ENCODE measurements at places on chromosomes 4 and X.
A peak's percentile ranks its signal among the peaks of the same experiment; 100 is the strongest.

GRCh38 chr4:83080561-83080960 lies 34.0 kb downstream of the PLAC8 start:
- no peak for DNase-seq

GRCh38 chrX:72062916-72063315 lies 68.8 kb downstream of the RTL5 start:
- DNase-seq, result no peak

DNA sequence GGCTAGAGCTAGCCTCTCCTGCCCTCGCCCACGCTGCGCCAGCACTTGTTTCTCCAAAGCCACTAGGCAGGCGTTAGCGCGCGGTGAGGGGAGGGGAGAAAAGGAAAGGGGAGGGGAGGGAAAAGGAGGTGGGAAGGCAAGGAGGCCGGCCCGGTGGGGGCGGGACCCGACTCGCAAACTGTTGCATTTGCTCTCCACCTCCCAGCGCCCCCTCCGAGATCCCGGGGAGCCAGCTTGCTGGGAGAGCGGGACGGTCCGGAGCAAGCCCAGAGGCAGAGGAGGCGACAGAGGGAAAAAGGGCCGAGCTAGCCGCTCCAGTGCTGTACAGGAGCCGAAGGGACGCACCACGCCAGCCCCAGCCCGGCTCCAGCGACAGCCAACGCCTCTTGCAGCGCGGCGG lies at the start of gene AR:
Gene AR (plus strand): TSS at position 204 of the 400 bp plus-strand sequence. CDS start 1,126 bp downstream, outside the sequence.
- DNase-seq, result no peak

- no peak for DNase-seq
Measured at GRCh38 chr4:158777423-158778155, 8.8 kb downstream of the FNIP2 start.

DNA sequence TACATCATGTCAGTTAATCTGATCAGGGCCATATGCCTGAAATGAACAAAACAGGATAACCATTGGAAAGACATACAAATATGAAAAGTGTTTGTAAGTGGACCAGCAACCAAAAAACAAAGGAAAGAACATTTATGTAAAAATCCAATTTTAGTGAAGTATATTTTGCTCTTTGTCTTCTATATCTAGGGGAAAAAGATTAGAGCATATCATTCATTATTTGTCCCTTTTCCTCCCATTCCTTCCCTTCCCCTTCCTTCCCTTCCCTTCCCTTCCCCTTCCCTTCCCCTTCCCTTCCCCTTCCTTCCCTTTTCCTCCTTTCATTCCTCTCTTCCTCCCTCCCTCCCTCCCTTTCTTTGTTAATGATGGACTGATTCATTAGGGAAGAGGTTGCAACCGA lies 1.8 kb upstream of the GNRHR start:
- DNase-seq, result no peak

DNA sequence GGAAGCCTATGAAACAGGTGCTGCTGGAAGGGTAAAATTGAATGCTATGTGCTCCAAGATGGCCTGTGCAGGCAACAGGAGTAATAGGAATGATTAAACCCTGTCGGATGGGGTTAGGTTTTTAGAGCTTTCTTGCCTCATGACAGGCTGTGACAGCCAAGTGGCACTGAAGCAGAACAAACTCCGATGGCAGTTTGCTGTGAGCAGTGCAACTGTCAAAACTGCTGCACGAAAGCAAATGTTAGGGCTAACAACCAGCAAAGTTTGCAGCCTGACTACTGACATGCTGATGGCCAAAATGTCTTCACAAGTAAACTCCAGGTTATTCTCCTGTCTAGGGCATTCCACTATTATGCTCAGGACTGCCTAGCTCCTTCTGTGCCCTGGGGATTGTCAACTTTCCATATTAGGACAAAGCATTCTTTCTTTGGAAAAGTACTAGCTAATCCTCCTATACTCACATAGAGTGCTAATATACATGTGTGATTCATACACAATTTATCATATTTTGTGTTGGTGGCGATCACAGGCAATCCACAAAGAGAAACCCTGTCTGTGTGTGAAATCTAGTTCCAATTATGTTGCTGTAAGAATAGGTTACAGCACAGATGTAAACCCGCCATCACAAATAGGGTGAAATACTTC lies 486.6 kb upstream of the TENM3 start:
- no peak for DNase-seq

DNA sequence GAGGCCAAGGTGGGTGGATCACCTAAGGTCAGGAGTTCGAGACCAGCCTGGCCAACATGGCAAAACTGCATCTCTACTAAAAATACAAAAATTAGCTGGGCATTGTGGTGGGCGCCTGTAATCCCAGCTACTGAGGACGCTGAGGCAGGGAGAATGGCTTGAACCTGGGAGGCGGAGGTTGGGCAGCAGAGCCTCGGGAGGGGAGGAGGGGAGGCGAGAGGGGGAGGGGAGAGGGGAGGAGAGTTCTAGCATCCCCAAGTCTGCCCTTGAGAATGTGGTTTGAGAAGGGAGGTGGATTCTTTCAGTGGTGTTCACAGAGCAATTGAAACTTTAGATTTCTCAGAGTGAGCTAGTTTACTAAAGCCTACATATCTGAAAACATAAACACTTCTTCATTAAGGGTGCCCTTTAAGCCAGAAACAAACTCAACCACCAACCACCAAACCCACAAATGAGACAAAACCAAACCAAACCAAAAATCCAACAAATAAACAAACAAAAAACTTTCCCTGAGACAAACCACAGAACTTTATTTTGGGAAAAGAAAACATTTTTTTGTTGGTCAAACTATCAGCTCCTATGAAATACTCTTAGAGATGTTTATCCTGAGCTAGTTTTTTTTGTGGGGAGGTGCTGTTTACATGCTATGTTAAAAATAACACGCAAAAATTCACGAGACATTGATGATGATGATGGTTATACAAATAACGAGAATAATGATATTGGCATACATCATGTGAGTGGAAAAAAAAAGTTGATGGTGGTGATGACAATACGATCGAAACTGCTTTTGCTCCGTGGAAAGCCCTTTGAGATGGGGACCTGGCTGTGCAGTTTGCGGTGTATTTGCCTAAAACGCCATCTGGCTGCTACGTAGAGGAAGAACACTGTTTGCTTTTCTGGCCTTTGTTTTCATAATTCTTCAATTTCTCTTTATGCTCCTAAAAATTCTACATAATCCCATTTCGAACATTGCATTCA lies 98.2 kb upstream of the PRKX start:
- DNase-seq, result peak; percentile 31

DNA sequence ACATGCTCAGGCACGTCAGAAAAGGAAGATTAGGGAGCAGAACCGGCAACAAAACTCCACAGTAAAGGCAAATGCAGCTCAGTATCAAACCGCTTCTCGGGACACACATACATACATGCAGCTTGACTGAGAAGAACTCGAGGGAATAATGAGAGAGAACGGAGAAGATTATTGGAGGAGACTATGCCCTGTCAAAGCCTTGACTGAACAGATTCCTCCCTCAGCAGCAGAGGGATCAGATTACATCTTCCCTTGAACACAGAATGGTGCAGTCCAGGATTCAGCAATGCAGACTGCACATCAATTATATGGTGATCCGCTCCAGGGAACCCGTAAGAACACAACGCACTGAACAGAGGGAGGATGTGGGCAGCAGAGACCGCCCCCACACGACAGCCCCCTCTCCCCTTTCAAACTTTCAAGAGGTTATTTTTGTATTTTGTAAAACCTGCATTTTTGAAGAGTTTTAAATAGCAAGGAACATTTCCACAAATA lies 183.2 kb downstream of the FBXW7 start:
- DNase-seq, result peak; percentile 3

DNA sequence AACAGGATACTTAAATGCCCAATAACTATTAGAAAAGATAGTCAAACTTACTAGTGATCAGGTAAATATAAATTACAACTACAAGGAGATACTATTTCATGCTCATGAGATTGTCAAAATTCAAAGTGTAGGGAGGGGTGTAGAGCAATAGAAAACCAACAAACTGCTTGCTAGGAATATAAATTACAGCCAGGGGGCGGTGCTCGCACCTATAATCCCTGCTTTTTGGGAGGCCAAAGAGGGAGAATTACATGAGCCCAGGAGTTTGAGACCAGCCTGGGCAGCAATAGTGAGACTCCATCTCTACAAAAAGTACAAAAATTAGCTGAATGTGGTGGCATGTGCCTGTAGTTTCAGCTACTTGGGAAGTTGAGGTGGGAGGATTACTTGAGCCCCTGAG lies 556.5 kb upstream of the NR3C2 start:
- no peak for DNase-seq

DNA sequence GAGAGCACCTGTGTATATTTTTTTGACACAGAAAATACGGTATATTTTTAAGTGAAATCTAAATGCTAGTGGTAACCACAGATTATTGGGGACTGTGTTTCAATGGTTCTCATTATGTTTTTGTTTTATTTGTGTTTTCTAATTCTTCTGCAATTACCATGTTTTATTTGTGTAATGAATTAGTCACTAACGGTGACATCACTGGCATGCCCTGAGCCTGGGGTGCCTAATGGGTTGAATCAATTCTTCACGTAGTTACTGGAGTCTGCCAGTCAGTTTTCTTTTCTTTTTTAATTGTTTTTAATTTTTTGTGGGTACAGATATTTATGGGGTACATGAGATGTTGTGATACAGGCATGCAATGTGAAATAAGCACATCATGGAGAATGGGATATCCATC lies 168.8 kb downstream of the RELL1 start:
- DNase-seq, result no peak

GRCh38 chrX:103503853-103504207 lies 15.5 kb downstream of the RAB40A start:
- DNase-seq, result no peak

DNA sequence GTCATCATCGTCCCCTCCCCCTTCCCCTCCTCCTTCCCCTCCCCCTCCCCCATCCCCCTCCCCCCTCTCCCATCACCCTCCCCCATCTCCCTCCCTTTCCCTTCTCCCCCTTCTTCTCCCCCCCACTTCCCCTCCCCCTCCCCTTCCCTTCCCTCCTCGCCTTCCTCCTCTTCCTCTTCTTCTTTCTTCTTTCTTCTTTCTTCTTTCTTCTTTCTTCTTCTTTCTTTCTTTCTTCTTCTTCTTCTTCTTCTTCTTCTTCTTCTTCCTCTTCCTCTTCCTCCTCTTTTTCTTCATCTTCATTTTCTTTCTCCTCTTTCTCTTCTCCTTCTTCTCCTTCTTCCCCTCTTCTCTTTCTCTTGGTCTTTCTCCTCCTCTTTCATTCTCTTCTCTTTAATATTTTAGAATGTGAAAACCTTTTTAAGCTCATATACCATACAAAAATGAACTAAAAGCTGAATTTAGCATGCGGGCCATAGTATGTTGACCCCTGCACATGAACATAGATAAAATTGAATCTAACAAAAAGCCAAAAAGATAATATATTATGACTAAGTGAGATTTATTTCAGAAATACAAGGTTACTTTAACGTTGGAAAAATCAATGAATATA lies 20.5 kb upstream of the AFM start:
- DNase-seq, result no peak

GRCh38 chr4:122483481-122483880 lies 27.0 kb upstream of the IL2 start:
- no peak for DNase-seq

DNA sequence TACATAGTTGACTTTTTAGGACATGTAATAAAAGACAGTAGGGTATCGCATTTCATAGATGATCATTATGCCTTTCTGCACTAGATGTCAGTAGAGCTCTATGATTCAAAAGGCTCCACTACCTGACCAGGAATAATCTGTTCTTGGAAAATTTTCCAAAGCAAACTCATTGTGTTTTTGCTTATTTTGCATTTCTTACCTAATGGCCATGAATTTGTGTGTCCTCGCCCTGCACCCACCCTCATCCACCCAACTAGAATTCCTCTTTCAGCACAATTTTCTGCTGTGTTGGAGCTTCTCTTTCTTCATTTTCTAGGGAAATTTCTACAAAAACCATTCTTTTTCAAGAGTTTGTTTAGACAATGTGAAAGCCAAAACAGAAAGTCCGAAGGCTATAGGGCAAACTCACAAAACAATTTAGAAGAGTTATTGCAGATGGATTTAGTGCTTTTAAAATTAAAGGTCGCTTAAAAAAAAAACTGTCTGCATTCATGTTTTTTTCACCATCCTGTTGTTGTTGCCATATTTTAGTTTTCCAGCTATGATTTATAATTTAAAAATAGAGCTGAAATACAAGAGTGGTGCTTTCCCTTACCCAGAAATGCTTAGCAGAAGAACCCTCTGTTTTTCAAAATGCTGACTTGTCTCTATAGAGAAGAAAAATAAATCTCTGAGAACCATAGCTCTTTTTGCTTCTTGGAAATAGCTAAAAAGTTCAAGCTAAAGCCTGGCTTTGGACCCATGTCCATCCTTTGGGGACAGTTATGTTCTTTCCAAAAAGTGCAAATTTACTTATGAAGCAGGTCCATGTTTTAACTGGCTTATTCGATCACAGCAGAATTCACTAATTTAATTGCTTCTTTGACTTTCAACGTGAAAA lies 183.7 kb downstream of the SPATA18 start:
- DNase-seq, result peak; percentile 30

DNA sequence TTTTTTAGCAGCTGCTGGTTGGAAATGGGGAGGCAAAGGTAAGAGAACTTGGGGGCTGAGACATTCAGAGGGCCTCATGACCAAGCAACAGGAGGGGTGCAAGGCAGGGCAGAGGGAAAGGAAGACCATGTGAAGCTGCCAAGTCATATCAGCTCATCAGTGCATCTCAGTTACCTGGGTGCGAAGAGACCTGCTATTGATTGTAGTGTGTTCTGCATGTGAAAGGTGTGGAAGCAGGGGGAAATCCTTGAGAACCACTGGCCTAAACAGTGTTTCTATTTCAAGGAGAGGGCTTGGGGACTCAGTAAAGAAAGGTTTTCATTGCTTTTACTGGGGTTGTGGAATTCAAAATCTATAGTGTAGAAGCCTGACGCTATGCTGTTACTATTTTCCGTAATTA lies 47.1 kb upstream of the EDA start:
- no peak for DNase-seq

DNA sequence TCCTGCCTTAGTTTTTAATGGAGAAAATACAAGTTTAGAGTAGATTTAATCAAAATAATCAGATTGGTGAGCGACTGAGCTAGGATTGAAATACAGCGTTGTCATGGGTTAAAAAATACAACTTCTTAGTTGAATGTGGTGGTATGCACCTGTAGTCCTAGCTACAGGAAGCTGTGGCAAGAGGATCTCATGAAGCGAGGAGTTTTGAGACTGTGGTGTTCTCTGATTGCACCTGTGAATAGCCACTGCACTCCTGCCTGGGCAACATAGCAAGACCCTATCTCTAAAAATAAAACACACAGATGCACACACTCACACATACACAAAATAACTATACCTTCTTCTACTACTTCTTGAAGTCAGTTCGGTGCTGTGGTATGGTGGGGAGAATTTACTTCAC lies 19.8 kb upstream of the GBA3 start:
- no peak for DNase-seq

GRCh38 chr4:121256887-121257466 lies 92.9 kb upstream of the TNIP3 start:
- no peak for DNase-seq

GRCh38 chrX:155235891-155236290 lies 19.6 kb downstream of the VBP1 start:
- DNase-seq, result no peak

DNA sequence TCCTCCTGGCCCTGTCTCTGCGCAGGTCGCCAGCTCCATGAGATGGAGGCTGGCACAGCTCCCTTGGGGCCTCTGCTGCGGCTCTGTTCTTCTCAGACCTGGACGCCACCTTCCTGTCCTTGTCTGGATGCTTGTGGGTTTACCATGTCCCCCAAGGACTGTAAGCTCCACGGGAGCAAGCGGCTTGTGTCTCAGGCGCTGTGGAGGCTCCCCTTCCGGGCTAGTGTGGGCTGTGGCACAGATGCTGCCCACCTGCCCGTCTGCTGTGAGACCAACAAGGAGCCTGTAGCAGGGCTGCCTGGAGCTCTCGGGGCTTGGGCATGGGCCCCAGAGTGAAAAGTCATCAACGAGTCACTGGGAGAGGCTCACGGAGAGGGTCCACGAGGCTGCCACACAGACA lies 25.2 kb downstream of the NAT8L start:
- no peak for DNase-seq

All from small intestine (tissue), 16 donors.